BJ (cell line): ENCODE measurements at places on chromosomes 1 and 21.

DNA sequence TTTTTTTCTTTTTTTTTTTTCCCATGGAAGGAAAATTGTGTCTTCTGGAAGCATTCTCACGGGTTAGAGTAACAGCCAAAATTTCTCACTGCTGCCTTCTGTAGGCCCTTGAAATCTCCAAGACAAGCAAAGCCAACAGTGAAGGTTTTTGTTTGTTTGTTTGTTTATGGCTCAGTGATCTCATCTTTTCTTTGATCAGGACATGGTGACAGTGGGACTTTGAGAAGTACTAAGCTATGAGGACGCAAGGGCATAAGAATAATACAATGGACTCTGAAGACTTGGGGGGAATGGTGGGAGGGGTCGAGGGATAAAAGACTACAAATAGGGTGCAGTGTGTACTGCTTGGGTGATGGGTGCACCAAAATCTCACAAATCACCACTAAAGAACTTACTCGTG lies 419.4 kb downstream of the PTPRC start:
- no peak for DNase-seq

GRCh38 chr1:3625151-3625907 lies 514 bp downstream of the TPRG1L start:
- no peak for DNase-seq

DNA sequence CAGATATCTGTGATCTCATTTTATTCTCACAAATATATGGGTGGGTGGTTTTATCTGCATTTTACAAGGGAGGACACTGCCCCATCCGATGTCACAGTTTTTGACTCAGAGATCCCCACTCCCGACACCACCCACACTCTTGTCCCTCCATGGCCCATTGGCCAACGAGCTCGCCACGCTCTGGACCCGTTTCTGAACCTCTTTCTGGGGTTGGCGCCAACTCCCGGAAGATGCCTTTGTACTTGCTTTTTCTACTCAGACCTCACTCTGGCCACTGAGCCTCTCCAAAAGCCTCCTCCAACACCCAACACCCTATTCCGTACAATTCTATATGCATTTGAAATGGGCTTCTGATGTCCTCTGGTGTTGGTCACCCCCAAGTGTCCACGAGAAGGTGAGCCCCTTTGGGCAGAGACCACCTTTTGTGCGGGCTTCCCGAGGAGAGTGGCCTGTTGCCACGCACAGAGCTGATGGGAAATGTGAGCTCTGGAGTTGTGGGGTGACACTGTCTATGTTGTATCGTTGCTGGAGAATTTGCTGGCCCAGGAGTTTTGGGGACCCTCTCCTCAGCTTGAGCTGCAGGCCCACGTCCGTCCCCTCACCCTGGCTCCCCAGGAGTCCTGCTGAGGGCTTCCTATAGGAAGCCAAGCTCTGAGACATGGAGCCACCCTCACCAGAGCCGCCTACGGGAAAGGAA lies 366.9 kb upstream of the VAMP3 start:
- no peak for DNase-seq

DNA sequence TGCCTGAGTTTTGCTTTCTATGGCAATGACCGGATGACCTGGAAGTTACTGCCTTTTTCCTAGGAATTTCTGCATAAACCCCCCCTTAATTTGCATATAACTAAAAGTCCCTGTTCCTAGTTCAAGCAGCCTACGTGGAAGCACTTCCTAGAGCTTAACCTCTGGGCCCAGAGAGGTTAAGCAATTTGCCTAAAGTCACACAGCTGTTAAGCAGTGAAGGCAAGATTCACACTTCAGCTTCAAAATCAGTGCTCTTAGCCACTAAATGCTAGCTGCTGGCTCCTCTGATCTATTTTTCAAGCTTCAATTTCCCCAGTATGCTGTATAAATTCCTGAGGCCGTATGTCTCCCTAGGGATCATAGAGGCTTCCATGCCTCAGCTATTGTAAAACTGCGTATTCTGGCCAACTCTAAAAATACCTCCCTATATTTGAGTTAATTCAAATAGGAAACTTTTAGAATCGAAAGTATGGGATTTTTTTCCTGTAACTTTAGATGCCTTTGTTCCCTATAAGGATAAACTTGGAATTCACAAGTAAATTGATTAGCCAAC lies 53.1 kb upstream of the CD5L start:
- no peak for DNase-seq

- no peak for DNase-seq
These were observed 82.6 kb upstream of the EDEM3 start for GRCh38 chr1:184836934-184837895.

- DNase-seq: no peak
These were observed 14.3 kb upstream of the ZNF326 start for GRCh38 chr1:89980605-89981004.
